ENCODE measurements at places on chromosomes 11 and 22. TPM values are rescaled to one million over a fixed set of nuclear protein-coding genes. Genes with fewer than 3 reads are reported as not detected.

Gene ST3GAL4
- 1.0 TPM for polyA plus RNA-seq

Gene PTGDR2
- polyA plus RNA-seq: 0.03 TPM

DNA sequence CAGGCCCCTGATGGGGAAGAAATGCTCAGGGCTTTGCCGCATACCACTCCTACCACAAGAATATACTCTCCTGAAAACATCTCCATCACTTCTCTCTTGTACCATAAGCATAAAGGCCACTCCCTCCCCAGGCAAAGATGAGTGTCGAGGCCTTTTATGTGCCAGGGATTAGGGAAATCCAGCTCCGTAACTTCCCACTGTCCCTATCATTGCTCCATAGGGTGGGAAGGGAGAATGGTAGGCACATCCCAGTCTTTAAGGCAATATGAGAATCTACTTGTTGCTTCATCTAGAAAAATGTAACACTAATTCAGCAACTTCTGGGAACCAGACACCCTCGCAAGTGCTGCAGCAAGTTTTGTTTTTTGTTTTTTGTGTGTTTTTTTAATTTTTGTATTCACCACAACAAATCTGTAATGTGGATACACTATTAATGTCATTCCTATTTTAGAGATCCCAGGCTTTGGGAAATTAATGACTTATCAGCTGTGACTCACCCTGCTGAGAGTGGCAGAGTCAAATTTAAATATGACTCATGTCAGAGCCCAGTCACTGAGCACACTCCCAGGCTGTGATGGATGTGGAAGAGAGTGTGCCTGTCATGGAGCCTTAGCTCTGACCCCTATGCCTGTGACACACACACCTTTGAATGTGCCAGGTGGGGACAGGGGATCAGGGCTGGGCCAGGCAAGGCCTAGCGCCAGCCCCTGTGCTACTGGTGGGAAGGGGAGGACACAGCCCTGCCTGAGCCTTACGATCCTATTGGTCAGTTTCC, 23.4 kb downstream of the PANX1 start:
- no peak for DNase-seq

DNA sequence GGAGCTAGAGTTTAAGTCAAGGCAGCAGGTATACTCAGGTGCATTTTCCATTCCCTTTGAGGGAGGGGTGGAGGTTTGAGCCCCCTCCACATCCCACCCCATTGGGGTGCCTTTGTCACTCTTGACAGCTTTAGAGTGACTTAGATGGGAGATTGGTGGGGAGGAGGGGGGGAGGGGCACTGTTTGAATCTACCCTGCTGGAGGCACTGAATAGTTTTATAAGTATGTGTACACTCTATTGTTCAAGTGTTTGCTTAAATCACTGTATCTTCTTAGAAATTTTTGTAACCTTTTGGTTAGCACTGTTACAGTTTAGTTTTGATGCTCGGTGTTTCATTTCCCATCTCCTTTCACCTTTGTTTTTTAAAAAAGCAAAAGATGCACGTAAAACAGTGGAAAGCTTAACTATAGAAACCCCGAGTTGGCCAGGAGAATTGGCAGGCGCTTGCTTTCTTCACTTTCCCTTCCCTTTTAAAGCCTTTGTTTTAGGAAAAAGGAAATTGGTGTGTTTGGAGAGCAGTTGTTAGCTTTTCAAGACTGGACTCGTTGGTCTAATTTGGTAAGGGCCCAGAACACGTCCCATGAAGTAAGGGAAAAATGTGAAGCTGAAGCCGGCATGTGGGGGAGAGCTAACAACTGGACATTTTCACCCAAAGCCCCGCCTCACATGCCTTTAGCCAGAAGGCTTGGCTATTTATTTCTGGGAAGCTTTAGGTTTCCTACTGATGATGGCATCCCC, 42.8 kb downstream of the TNRC6B start:
- no peak for DNase-seq

DNA sequence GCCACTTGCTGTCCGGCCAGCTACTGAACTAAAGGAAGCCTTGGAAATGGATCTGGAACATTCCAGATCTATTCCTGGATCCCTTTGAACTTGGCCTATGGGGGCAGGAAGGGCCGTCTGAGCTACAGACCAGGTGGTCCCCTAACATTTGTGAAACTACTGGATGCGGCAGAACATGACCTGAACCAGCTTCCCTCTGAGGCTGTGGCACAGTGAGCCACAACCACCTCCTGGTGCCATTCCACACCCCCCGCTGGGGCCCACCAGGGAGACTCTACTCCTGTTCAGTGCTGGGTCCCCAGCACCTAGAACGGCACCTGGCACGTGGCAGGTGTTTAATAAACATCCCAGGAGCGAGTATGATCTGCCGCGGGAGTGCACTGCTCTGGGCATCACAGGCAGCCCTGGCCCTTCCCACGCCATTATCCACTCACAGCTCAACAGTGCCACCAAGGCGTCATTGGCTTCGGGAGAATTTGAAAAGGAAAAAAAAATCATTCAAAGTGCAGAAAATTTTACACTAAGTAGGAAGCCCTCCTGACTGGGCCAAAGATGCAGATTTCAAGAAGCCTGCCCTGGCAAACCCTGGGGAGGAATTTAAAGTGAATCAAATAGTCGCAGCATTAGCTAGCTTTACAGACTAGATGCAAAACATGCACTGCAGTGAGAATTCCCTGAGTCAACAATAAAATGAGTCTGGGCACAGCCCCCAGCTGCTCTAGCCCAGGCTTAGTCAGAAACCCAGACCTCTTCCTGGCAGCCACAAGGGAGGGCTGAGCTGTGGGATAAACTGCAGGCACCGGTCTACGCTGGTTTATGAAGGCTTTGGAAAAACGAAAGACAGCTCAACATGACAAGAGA, 14.3 kb upstream of the EFCAB6 start:
- no peak for DNase-seq

GRCh38 chr11:26960281-26960680, 33.6 kb upstream of the FIBIN start:
- DNase-seq: no peak
